Mammary epithelial cell (primary cell): ENCODE measurements at places on chromosomes 6 and 20. TPM values are rescaled to one million over a fixed set of nuclear protein-coding genes. Genes with fewer than 3 reads are reported as not detected.

GRCh38 chr6:16136621-16137450, 8.0 kb downstream of the MYLIP start:
- peak; percentile 78 for DNase-seq

Gene DNAH8
- not detected for polyA plus RNA-seq

DNA sequence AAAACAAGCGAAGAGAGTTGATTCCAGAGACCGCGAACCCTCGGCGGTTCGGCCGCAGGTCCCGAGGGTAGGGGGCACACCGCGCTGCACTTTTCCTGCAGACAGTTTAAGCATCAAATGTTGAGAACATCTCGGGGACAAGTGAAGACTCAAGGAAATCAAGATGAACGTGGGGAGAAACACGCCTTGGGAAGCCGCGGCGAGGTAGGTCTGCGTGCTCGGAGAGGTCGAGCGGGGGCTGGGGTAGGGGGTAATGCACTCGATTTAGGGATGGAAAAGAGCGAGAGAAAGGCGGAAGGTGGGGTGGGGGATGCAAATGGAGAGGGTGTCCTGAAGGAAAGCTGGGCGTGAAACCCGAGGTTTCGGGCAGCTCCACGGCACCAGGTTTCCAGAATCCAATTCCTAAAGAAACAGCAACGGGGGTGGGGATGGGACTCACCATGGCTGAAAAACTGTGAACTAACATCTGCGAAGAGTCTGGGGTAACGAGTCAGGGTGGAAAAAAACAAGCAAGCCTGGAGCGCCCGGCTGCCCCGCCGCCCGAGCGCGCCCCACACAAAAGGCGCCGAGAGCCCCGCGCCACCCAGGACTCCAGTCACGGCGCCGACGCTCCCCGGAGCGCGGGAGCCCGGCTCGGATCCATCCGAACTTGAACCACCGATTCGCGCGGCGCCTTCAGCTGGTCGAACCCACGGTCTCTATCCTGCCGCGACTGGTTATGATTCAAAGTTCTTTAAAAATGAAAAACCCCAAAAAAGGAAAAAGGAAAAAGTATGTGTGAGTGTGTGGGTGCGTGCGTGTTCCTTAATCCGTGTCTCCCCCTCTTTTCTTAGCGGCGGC, 3.5 kb downstream of the TFAP2A start:
- peak; percentile 32 for DNase-seq

Gene BMP7
- not detected for polyA plus RNA-seq

Gene C20orf144
- polyA plus RNA-seq: 0.03 TPM

Gene SLC32A1
- polyA plus RNA-seq: not detected

Gene CYP21A2
- not detected for polyA plus RNA-seq

Gene C20orf173
- polyA plus RNA-seq: not detected

Gene LIN28B
- polyA plus RNA-seq: not detected

- DNase-seq: peak; percentile 43
These were observed 27.8 kb upstream of the CENPW start for GRCh38 chr6:126312013-126312665.

DNA sequence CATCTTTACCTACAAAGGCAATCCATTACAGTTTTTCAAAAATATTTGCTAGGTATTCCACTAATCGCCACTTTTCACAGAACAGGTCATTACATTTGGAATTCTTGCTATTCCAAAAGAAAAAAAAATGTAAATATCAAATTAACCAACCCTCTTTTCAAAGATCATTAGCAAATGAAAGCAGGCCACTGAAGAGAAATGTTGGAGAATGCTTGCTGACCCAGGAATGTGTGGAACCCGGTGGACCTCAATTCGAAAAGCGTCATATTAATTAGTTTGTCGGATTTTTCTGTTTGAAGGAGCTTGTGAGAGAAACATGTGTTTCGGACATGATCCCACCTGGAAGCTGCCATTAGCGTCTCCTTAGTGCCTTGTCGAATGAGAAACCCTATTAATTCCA, 27.9 kb upstream of the SERPINB9 start:
- no peak for DNase-seq

GRCh38 chr6:12351672-12352071, 61.5 kb downstream of the EDN1 start:
- no peak for DNase-seq

DNA sequence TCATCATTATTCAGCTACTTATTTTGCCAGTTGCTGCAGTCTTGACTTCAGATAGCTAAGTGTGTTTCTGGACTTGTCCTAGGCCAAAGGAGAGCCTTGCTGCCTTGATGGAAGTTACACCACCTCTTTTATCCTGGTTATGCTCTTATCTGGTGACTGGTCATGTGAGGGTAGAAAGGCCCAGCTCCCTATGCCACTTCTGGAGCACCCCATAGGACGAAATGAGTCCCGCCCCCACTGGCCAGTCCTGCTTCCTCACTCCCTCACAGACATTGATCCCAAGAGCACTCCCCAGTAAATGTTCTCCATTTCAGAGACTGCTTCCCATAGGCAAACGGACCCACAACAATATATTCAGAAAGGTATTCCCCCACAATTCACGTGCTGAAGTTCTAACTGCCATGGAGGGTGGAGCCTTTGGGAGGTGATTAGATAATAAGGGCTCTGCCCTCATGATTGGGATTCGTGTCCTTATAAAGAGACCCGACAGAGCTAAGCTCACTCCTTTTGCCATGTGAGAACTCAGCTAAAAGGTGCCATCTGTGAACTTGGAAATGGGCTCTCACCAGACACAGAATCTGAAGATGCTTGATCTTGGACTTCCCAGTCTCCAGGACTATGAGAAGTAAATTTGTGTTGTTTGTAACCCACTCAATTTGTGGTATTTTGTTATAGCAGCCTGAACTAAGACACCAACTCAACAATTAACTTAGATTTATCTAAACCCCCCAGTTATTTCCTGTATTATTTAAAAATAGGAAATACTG, 21.5 kb upstream of the ELOVL2 start:
- no peak for DNase-seq

Gene CEP162
- 1.2 TPM for polyA plus RNA-seq

DNA sequence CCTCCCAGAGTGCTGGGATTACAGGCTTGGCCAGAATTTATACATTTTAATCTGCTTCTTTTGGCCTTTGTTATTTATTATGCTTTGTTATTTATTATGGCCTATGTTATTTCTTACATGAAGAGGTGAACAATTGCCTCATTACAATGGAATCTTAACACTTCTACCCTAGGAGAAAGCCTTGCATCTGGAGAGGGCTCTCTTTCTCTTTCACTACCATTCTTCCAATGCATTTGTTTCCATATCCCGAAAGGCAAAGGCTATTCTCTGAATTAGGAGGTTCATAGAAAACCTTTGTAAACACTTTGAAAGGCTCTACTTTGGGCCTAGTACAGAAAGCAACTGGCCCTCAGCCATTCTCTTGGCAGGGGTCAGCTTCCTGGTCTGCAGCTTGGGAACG, 19.9 kb upstream of the DEK start:
- no peak for DNase-seq

- no peak for DNase-seq
These were observed 195.0 kb downstream of the CD83 start for GRCh38 chr6:14312587-14312986.

Gene PABPC1L
- polyA plus RNA-seq: 32.6 TPM

- DNase-seq: no peak
These were observed 78.2 kb downstream of the FBXO5 start for GRCh38 chr6:152904678-152905077.

GRCh38 chr6:1890071-1890470, 280.4 kb downstream of the FOXC1 start:
- peak; percentile 94 for DNase-seq

DNA sequence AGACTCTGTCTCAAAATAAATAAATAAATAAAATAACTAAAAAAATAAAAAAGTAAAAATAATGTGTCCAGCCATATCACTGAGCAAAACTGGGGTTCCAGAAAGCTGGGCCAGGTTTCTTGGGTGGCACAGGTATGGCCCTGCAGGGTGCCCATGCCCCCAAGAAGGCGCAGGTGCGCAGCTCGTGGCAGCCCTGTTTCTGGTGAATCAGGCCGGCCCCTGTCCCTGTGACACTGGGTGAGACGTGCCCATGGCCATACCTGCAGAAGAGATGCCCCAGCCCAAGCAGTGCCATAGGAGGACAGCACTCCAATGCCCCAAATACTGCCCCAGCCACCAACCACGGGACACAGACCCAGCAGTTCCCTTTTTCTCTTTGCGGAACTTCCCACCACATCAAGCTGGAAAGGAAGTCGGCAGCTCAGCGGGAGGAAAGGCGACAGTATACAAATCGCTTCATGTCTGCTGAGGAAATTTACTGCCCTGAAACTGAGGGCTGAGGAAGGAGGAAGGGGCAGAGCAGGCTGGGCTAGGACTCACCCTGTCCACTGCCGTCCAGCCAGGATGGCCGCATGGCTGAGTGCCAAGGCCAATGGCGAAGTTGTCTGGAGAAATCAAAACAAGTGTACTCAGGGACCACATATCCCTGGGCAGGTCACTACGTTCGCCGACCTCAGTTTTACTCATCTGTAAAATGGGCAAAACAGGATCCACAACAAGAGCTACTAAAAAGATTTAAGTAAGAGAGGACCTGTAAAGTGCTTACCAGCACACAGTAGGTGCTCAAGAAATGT, 55.4 kb downstream of the PREX1 start:
- no peak for DNase-seq

DNA sequence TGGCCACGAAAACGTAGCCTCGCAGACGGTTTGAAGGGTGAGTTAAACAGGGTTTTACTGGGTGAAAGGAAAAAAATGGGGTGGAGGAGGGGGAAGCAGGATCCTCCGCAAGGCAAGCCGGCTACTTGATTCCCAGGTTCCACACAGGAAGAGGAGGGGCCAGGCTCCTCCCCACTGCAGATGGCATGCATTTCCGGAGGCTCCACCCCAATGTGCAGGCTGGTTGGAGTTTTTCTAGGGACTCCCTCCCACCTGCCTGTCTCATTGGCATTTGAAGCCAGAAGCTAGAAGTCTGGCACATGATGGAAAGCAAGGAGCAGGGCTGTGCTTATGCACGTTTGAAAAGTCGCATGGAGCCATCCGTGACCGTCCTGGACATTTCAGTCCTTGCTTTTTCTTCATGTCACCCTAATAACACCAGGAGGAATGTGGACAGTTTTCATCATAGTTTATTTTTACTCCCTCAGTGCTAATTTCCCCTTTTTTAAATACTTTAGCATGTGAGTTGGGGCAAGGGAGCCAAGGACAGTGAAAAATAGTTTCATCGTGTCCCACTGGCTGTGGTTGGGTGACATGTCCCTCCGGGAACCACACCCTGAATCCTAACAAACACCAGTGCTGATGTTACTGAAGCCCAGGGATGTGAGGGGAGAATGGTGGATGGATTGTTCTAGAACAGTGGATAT, 100.1 kb upstream of the INSM1 start:
- no peak for DNase-seq
